ENCODE measurements at places on chromosomes 7 and 10.

- peak; percentile 87 for DNase-seq
Observed at GRCh38 chr10:54800741-54801421, at the start of gene PCDH15. PCDH15 (minus strand) TSS chr10:54801231; CDS start chr10:54664262, 136,969 bp downstream.

DNA sequence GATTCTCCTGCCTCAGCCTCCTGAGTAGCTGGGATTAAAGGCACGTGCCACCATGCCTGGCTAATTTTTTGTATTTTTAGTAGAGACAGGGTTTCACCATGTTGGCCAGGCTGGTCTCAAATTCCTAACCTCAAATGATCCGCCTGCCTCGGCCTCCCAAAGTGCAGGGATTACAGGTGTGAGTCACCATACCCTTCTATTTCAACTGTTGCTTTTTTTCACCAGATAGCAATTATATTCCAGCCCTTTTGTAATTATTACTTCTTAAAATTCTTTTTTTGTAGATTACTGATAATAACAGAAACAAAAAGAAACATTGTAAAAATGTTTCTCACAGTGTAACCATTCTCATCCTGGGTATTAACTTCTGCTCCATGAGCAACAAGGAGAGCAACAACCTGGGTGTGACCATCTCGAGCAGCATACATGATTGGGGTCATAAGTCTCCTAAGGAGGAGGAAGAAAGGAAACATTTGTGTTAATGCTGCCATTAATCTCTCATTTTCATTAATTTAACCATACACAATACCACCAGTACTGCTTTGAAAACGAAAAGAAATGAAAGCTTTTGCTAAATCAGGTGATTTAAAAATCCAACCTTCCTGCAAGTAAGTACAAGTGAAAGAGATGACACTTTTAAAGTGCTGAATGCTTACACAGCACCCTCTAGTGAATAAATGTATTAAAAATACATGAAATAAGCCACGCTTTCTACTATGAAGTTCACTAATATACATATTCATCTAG, 41.8 kb downstream of the ASZ1 start:
- peak; percentile 65 for DNase-seq

DNA sequence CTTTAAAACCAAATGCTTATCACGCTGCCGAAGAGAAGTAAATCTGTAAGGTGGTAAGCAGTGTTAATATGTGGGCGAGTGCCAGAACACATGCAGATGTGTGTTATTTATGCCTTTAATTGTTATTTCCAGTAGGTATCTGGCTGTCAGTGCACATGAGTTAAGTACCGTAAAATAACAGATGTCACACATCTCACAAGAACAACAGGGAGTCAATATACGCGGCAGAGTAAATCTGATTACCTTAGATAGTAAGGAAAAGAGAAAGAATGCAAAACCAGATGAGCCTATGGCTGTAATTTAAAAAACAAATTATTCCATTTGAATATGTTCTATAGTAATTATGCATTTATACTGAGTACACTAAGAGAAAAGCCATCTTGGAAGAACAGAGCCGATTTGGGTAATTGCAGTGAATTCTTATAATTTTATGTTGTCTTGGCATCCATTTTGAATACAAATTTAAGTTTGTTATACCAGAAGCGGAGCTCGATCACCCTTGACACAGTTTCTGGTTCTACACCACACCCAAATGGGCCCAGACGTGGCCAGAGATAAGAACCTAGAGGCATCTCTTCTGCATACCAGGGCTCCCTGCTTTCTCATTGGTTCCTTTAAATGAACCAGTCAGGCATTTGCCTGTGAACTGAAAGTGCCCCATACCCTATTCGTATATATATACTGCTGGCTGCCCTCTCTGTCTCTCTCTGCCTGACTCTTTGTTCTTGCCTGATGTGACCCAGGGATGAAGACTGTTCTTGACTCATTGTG, 34.8 kb downstream of the DNAJB9 start:
- DNase-seq = no peak

GRCh38 chr7:91264046-91264923, at the start of gene FZD1:
FZD1 (plus strand) TSS chr7:91264433; CDS start chr7:91264881, 448 bp downstream.
- DNase-seq = peak; percentile 100

DNA sequence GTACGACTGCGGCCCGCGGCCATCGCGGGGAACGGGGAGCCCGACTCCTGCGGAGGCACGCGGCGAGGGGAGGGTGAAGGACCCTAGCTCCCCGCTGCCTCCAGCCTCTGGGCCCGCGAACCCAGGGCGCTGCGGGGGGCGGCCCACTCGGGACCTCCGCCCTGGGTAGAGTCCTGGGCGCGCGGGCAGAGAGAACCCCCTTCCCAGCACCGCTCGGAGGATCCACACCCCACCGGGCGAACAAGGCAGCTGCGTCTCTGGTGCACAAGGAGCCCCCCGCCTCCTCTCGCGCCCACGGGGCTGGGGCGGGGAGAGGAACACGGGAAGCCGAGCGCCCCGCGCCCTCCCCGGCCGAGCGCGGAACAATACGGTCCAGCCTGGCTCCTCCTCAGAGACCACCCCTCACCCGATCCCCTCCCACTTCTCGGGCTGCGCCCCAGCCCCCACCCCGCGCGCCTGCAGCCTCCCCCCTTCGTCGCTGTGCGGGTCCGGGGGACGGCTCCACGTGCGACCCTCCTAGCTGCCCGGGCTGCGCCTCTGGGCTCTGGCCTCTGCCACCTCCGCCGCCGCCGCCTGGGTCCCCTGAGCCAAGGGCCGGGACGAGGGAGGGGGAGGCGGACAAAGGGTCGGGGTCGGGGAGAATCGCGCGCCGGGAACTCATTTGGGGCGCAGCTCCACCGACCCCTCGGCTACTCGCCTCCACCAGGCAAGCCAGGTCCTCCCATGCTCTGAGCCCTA, at the start of gene WDR86:
Gene WDR86, minus strand, starts transcription at position 372 of the 738 bp plus-strand sequence. CDS start 449 bp downstream, outside the sequence.
- DNase-seq = no peak

DNA sequence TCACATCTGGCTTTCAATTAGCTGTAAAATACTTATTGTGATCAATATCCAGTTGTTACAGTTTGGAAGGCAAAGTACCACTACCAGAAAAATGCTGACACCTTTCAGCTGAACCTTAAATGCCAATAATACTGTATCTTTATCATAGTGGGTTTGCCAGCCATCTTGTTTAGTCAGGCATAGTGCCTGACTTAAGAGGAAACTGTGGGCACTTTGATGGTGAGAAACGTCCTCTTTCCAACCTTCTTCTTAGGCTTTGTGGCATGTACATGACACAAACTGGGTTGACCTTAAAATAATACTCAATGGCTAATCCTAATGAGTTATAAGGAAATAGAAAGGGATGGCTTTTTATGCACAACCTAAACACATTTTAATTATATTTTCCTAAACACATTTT, 52.3 kb upstream of the PRR15 start:
- no peak for DNase-seq

DNA sequence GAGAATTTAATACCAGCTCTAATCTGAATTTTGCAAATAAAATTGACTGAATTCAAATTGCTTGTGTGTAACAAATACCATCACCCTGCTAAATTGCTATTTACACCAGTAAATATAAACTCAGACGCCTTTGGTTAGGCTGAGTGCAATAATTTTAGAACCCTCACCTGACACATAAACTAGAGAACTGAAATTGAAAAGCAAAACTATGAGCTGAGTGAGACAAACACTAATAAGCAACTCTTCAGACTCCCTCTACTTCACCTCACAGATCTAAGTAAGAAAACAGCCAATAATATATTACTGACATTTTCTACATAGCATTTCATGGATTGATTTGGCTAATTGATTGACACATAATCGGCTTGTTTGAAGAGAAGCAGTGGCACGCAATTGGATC, 621.2 kb downstream of the REEP3 start:
- DNase-seq = no peak

DNA sequence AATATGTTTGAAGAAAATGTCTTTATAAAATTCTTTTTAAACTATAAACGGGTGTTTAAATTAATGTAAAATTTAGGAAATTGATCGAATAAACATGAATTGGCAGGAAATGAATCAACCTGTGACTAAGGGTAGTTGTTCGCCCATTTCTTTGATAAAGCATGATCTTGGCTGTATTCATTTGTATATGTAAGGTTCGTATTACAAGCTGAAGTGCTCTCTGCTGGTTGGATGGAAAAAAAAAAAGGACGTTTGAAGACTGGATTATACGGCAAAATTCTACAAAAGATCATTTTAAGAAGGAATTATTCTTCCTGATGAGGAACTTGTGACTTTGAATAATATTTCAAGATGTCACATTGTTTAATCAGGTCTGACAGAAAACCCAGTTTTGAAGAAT, 185.4 kb upstream of the ANK3 start:
- no peak for DNase-seq
